Muscle of leg (tissue), 16 donors: ENCODE measurements at places on chromosomes 13 and 19. TPM values are rescaled to one million over a fixed set of nuclear protein-coding genes. Genes with fewer than 3 reads are reported as not detected.

GRCh38 chr19:14559916-14560775 is 11.7 kb downstream of the NDUFB7 start:
- H3K4me3 ChIP-seq, result peak overlapping the region; percentile 46
- peaks cover 12% of the 10 kb centered on the region for H3K36me3 ChIP-seq
- peaks cover 68% of the 10 kb centered on the region for H3K4me1 ChIP-seq
- DNase-seq, result peak; percentile 71
- H3K27me3 ChIP-seq, result no peaks in the 10 kb centered on the region

- H3K27ac ChIP-seq, result no peak overlapping the region
- H3K27me3 ChIP-seq, result no peaks in the 10 kb centered on the region
- no peaks in the 10 kb centered on the region for H3K4me1 ChIP-seq
- H3K4me3 ChIP-seq, result no peak overlapping the region
- DNase-seq, result peak; percentile 58
These were observed 109.2 kb downstream of the PCDH17 start for GRCh38 chr13:57740719-57741118.

DNA sequence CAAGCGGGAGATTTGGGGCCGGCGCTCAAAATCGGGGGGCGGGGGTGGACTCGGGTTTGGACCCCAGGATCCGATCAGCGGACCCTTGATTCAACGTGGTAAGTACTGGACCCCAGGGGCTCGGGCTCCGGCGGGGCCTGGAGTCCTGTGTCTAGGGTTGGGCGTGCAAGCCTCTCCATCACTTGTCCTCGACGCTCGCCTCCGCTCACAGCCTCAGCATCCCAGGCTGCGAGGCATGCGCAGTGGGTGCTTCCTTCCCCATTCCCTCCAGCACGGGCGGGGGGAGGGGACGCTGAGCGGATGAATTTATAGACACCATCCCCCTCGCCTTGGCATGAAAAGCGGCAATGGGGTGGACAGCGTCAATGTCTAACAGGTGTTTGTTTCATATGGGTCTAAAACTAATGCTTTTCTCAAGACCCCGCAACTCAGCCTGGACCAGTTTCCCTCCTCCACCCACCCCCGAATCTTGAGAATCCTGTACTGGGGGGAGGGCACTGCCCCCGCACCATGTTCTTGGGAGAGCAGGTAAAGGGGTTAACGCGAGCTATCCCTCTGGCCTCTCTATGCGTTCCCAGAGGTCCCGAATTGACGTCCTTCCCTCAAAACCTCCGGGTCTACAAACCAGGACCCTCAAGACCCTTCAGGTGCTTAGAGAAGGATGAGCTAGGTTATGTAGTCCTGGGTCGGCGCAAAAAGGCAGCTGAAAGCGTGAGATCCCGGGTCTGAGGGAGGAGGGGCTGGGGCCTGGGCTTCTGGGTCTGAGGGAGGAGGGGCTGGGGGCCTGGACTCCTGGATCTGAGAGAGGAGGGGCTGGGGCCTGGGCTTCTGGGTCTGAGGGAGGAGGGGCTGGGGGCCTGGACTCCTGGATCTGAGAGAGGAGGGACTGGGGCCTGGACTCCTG is 579 bp downstream of the CPT1C start:
- peak overlapping the region; percentile 56 for H3K4me3 ChIP-seq
- peaks cover 40% of the 10 kb centered on the region for H3K4me1 ChIP-seq
- H3K27ac ChIP-seq, result peak overlapping the region; percentile 57
- peaks cover 19% of the 10 kb centered on the region for H3K36me3 ChIP-seq
- peak; percentile 85 for DNase-seq

- H3K36me3 ChIP-seq, result peaks cover 48% of the 10 kb centered on the region
- peaks cover 41% of the 10 kb centered on the region for H3K4me1 ChIP-seq
- H3K4me3 ChIP-seq, result no peak overlapping the region
- no peaks in the 10 kb centered on the region for H3K27me3 ChIP-seq
- DNase-seq, result peak; percentile 27
These were observed 1.4 kb upstream of the PRKD2 start for GRCh38 chr19:46718157-46718933.

- no peaks in the 10 kb centered on the region for H3K27me3 ChIP-seq
- H3K4me1 ChIP-seq, result no peaks in the 10 kb centered on the region
- DNase-seq, result no peak
- H3K36me3 ChIP-seq, result no peaks in the 10 kb centered on the region
These were observed 294.7 kb downstream of the NALCN start for GRCh38 chr13:101121608-101122007.

DNA sequence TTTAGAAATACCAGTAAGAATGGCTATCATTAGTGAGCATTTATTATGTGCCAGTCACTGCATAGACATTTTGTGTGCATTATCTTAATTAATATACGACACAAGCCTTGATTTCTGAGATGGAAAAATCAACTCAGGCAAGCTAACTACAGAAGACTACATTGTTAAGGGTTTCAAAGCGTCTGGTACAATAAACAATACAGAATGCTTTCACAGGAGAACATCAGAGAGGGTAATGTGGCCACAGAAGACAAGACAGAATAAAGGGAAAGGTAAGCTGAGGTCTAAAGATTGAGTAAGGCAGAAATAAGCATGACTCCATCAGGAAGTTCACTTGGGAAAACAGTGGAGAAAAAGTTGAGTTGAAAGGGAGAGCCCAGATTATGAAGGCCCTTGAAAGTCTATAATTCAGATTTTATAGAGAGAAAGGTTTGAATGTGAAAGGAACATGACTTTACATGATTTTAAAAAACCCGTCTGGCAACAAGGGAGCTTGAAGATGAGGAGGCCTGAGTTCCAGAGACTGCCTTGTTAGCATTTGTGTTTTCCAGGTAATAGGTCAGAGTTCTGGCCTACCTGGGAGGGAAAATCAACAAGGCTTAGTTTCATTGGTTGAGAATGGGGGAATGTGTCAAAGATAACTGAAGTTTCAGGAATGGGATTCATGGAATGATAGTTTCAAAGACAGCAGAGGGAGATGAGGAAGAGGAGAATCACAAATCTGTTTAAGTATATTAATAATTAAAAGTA is 1.8 kb upstream of the MBNL2 start:
- no peaks in the 10 kb centered on the region for H3K27me3 ChIP-seq
- no peak overlapping the region for H3K27ac ChIP-seq
- peaks cover 8% of the 10 kb centered on the region for H3K4me1 ChIP-seq
- no peaks in the 10 kb centered on the region for H3K36me3 ChIP-seq

GRCh38 chr13:95918860-95919259 is 134.3 kb downstream of the UGGT2 start:
- no peaks in the 10 kb centered on the region for H3K36me3 ChIP-seq
- H3K4me3 ChIP-seq, result no peak overlapping the region
- no peaks in the 10 kb centered on the region for H3K27me3 ChIP-seq
- no peak overlapping the region for H3K27ac ChIP-seq
- DNase-seq, result no peak

- no peak overlapping the region for H3K27ac ChIP-seq
- no peak for DNase-seq
- no peak overlapping the region for H3K4me3 ChIP-seq
- H3K27me3 ChIP-seq, result no peaks in the 10 kb centered on the region
- H3K4me1 ChIP-seq, result peaks cover 18% of the 10 kb centered on the region
These were observed 14.7 kb downstream of the UBAC2 start for GRCh38 chr13:99215184-99215830.

MYH14 gene
- total RNA-seq, result 11.3 TPM

WDR87 gene
- under 0.01 TPM for total RNA-seq

ZFP30 gene
- total RNA-seq, result 25.0 TPM

IFNL1 gene
- total RNA-seq, result not detected

GIPR gene
- 0.09 TPM for total RNA-seq

NCAN gene
- total RNA-seq, result 0.22 TPM

RUBCNL gene
- total RNA-seq, result 2.8 TPM

SIGLEC8 gene
- 0.04 TPM for total RNA-seq
